ENCODE measurements at places on chromosomes 16 and 17. TPM values are rescaled to one million over a fixed set of nuclear protein-coding genes. Genes with fewer than 3 reads are reported as not detected.
A peak's percentile ranks its signal among the peaks of the same experiment; 100 is the strongest.

DNA sequence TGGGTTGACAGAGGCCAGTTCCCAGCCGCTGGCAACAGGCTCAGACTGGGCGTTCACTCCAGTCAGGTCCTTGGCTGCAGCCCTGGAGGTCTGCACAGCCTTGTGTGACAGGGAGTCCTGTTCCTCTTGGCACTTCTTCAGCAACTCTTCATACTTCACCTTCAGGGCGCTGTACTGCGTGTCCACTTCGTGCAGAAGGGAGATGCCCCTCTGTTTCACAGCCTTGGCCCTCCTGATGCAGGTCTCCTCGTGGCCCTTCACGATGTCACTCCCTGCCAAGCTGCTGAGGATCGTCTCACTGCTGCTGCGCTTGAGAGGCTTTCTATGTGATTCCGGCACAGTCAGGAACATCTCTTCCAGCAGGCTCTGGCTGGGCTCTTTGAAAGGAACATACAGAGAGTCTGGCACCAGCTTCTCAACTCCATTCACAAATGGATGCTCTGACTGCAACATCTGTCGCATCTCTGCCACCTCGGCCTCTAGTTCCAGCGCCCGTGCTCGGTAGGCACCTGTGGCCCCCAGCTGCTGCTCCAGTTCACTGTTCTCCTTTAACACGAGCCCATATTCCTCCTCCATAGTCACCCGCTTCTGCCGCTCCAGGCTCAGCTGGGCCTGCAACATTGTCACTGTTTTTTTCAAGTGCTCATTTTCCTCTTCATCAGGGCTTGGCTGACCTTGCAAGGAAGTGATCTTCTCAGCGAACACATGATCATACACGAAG is 27.2 kb downstream of the CDR2 start:
- no peak for DNase-seq

- DNase-seq = no peak
These were observed 1.8 kb upstream of the NSMCE1 start for GRCh38 chr16:27270349-27270748.

DNA sequence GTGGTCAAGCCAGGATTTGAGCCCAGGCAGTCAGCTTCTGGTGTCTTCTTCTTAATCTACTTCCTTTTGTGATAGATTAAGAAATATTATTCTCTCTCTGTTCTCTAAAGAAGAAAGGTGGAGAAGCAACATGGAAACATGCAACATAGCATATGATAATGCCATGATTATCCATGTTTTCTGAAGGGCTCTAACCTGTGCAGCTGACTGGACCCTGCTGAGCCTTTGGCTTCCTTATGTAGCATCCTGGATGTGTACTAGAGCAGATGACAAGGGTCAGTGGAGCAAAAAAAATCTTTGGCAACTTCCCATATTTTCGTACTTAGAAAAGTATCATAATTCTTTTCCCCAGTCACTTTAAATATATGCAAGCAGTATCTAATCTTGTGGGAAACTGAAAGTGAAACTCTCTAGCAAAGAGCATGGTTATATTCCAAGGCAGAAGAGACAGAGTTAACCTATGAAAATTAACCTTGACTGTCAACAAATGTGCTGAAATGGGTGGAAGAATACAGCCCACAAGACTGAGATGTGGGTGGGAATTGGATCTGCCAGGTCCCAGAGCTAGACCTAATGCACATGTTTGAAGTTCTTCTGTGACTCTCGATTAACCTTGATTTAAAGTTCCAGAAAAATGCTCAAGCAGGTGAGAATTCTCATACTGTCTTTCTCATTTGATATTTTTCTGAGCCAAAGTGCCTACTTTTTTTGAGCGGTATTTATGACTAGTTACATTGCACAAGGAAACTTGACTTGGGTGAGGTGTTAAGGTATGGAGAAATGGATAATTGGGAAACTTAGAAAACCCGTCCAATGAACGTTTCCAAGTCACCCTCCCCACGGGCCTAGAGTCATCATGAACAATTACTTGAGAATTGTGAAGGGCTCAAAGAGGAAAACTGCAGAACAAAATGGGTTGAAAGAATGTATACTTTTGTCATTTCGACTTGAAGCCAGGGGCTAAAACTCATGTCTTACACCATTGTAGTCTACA is 248.6 kb downstream of the FTO start:
- no peak for DNase-seq

- DNase-seq = peak; percentile 44
These were observed 69.2 kb downstream of the TANC2 start for GRCh38 chr17:63035271-63035670.

- no peak for DNase-seq
These were observed 142.5 kb upstream of the HS3ST2 start for GRCh38 chr16:22671301-22672076.

DNA sequence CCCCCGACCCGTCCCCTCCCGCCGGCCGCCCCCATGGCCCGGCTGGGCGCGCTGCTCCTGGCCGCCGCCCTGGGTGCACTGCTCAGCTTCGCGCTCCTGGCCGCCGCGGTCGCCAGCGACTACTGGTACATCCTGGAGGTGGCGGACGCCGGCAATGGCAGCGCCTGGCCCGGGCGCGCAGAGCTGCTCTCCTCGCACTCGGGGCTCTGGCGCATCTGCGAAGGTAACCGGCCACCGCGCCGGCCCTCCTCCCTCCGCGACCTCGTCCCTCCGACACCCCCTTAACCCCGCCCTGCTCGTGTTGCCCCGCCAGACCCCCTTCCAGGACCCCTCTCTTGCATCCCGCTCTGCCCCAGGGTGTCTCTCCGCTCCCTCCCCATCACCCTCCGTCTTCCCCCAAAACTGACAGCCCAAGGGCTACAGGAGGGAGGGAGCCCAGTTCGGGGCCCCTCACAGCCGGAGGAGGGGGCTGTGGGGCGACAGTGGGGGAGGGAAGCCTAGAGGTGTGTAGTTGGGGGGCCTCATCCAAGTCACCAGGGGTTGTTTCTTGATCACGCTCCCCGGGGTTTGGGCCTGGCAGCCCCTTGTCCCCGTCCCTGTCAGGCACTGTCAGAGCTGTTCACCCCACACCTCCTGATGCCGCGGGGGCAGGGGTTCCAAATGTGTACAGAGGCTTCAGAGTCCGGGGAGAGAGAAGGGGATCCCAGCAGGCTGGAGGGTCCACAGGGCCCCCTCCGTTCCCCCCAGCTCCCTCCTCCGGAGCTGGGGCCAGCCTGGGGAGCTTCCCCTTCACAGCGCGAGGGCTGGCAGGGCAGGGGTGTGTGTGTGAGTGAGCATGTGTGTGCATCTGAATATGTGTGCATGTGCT is 794 bp downstream of the TMEM235 start:
- DNase-seq = no peak

DNA sequence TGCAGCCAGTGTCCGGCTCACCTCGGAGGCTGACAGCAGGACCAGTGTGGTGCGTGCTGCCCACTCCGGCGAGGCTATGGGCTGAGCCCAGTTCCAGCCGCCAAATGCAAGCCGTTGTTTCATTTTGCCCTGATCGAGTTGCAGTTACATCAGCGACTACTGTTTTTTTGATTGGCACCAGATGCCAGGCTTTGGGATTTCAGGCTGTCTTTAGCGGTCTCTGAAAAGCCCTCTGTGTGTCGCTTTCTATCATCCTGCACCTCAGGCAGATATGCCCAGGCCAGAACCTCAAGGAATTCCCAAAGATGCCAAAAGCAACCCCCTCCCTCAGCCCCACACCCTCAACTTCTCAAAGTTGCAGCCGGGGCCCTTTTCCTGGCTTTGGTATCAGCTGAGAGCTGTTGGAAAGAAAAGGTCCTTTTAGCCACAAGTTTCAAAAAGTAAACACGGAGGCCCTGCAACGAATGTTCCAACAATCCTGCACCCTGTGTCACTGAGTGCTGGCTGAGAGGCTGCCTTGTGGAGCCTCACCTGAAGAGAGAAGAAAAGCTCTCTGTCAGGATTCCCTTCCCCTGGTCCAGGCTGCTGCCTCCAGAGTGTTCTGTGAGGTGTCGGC is 58.9 kb downstream of the WWP2 start:
- no peak for DNase-seq

DNA sequence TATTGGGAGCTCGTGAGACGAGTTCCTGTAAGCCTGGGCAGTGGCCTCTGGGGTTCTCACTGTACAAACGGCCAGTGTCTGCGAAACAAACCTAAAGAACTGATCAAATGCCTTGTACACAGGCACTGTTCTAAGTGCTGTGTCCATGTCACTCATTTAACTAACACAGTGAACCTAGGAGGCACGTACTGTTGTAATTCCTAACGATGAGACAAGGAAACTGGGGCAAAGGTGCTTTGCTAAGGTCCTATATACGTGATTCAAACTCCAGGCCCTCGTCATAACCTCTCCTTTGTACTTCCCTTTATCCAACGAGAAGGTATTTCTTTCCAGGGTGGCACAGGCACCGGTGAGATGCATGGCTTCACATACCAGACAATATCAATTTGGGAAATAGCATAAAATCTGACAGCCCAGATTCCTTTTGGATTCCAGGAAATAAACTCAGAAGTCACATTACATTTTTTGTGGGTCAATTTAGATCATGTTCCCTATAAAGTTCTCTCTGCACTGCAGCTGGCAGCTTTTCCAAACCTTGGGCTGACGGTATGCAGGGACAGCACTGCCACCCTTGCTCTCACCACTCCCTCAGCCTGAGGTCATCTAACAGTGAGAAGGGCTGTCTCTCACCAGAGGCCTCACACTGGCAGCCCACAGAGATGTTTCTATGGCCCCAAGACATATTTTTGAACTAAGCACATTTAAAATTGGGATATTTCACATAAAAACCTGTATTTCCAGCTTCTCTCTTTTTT is 18.3 kb downstream of the GLYR1 start:
- DNase-seq = no peak

DNA sequence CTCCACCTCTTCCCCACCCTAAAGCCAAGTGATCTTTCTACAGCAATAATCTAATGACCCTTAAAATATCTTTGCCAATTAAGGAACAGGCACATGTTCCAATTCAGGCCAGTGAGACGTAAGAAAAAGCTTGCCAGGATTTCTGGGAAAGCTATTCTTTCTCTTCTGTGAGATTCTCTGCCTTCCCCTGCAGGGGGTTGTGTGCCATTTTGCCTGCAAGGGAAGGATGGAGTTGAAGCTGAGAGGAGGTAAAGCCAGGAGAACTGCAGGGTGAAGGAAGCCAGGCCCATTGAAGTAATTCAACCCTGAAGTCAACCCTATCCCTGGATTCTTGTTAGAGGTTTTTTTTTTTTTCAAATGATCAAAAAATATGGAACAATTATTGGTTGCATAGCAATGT is 9.0 kb upstream of the LPO start:
- DNase-seq = no peak

GRCh38 chr17:47099451-47099986 is 89.6 kb downstream of the CDC27 start:
- DNase-seq = no peak

- DNase-seq = no peak
These were observed 6.7 kb upstream of the ADGRG1 start for GRCh38 chr16:57621521-57622271.

GRCh38 chr17:79654350-79654959 is 43.6 kb upstream of the RBFOX3 start:
- DNase-seq = no peak

DNA sequence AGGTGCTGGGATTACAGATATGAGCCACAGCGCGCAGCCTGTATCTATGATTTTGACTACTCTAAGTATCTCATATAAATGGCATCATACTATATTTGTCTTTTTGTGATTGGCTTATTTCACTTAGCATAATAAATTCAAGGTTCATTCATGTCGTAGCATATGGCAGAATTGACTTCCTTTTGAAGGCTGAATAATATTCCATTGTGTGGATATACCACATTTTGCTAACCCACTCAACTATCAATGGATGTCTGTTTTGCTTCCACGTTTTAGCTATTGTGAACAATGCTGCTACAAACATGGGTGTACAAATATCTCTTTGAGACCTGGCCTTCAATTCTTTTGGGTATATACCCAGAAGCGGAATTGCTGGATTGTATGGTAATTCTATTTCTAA is 10.1 kb downstream of the PLXDC1 start:
- no peak for DNase-seq

DNA sequence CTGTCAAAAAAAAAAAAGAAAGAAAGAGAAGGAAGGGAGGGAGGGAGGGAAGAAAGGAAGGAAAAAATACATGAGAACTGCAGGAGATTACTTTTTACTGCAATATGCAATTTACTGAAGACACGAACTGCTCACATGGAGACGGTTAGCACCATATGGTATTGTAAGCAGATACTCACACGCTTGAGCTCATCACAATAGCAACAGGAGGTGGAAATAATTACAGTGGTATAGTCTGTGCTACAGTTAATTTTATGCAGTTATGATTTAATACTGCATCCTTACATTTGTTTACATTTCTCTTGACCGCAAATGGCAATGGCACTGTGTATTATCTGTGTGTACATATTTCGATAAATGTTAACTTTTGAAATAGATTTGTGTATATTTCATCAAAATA is 21.4 kb upstream of the SLC46A1 start:
- peak; percentile 7 for DNase-seq

GRCh38 chr17:60579090-60579489 is 20.9 kb upstream of the PPM1D start:
- DNase-seq = no peak

DNA sequence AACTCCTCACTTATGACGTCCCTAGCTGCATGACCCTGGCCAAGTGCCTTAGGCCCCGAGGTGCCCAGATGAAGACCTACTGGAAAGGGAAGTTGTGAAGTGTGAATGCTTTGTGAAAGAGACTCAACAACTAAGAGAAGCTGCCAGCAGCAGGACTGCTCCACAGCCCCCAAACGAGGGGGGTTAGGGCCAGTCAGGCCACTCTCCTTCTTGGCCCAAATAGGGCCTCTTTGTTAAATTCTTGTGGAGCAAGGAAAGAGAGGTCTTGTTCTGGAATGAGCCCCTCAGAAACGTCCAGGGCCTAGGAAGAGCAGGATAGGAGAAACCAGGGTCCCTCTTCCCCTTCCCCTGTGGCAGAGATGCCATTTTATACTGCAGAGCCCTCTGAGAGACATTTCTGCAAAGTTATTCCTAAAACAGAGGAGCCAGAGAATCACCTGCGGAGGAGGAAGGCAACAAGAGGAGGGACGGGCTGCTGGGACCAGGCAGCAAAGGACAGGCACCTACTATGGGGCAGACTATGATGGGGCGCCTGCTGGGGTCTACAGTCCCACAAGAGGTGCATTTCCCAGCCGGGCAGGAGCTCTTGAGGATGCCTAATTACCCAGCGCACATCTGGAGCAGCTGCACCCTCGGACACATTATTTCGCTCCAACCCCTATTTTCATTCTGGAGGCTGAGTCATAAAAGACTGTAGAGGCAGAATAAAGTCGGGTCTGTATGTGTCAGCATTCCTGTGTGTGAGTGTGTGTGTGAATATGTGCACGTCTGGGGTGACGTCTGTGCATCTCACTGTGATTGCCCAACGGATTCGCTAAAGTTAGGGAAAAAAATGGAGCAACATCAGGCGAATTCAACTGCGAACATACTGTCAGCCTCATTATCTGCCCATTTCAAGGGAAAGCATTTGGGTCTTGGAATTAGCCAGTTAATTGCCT is 11.4 kb upstream of the HOXB9 start:
- DNase-seq = peak; percentile 30

TMC5 gene
- not detected for polyA plus RNA-seq

KRTAP1-1 gene
- 0.19 TPM for polyA plus RNA-seq

CPHXL2 gene
- not detected for polyA plus RNA-seq

GPR179 gene
- not detected for polyA plus RNA-seq

KREMEN2 gene
- polyA plus RNA-seq = not detected

Measured in AG04450 (cell line).